ENCODE measurements at places on chromosomes 16 and 17.

DNA sequence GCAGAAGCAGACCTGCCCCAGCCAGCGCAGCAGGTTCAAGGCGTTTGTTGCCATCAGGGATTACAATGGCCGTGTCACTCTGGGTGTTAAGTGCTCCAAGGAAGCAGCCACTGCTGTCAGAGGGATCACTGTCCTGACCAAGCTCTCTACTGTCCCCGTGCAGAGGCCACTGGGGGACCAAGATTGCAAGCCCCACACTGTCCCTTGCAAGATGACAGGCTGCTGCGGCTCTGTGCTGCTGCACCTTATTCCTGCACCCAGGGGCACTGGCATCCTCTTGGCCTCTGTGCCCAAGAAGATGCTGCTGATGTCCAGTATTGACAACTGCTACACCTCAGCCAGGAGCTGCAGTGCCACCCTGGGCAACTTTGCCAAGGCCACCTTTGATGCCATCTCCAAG is 27.7 kb downstream of the ATPAF2 start:
- DNase-seq = no peak

GRCh38 chr16:3234543-3234856 is 458 bp downstream of the ZNF200 start:
- DNase-seq = no peak

DNA sequence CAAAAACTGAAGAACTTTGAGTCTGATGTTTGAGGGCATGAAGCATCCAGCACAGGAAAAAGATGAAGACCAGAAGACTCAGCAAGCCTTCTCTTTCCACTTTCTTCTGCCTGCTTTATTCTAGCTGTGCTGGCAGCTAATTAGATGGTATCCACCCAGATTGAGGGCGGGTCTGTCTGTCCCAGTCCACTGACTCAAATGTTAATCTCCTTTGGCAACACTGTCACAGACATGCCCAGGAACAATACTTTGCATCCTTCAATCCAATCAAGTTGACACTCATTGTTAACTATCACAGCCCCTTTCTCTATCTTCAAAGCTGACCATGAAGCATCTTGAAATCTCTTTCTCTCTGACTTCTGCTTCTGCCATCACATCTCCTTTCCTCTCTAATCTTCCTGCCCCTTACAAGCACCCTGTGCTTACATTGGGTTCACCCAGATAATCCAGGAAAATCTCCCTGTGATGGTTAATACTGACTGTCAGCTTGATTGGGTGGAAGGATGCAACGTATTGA is 115.9 kb upstream of the CDH13 start:
- DNase-seq = no peak

DNA sequence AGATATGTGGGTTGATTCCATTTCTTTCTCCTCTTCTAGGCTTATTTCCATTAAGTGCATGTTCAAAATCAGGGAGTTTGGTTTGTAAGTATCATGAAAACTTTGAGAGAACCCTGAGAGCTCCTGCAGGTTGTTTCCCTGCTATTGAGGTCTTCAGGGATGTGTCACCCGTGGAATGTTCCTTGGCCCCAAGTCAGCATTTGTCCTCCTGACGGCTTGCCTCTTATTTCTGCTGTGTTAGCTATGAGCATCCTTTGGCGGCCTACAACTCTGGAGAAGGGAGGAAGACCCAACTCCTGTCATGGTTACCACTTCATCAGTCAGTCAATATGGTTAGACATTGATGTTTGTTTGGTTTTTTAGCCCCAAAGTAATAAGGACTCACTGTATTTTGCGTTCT is 180.8 kb downstream of the FTO start:
- no peak for DNase-seq

- DNase-seq = no peak
Observed at GRCh38 chr17:732902-733720, 715 bp downstream of the TLCD3A start.

- no peak for DNase-seq
Observed at GRCh38 chr17:55327225-55328088, 62.7 kb downstream of the HLF start.

DNA sequence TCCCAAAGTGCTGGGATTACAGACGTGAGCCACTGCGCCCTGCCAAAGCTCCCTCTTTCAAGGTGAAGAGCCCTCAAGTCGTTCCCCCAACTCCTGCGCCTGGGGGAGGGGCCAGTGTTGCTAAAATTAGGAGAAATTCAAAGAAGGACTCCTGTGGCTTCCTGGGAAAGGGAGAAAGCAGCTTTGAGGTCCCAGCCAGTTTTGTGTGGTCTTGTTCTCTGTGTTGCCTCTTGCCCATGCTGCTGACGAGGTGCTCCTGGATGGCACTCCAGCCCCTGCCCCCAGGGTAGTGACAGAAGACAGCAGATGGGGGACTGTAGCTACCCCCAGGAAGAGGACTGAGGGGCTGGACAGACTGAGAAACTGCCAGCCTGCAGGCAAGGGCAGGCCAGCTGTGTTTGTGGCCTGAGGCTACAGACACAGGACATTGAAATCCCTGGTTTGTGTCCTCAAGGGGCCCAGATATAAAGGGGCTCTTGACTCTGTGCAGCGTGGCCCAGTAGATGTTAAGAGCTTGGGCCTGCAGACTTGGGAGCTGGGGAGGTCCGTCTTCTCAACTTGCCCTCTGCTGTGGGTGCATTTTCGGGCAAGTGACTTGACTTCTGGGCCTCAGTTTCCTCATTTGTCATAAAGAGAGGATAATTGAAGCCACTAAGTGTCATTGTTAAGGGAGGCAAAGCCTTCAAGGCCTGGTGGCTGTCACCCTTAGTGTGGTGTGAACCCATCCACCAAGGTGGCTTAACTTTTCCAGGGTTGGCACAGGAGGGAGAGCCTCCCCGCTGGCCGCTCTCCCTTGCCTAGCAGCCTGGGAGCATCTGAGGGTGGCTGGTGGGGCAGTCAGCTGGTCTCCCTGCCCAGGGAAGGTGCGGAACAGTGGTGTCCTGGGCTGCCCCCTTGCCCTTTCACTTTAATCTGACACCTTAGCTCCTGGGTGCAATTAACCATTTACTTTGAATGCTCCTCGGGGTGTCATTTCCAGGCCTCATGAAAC is 4.1 kb downstream of the UBALD2 start:
- DNase-seq = no peak

GRCh38 chr16:69566240-69566980 is 644 bp downstream of the NFAT5 start:
- DNase-seq = peak; percentile 23

DNA sequence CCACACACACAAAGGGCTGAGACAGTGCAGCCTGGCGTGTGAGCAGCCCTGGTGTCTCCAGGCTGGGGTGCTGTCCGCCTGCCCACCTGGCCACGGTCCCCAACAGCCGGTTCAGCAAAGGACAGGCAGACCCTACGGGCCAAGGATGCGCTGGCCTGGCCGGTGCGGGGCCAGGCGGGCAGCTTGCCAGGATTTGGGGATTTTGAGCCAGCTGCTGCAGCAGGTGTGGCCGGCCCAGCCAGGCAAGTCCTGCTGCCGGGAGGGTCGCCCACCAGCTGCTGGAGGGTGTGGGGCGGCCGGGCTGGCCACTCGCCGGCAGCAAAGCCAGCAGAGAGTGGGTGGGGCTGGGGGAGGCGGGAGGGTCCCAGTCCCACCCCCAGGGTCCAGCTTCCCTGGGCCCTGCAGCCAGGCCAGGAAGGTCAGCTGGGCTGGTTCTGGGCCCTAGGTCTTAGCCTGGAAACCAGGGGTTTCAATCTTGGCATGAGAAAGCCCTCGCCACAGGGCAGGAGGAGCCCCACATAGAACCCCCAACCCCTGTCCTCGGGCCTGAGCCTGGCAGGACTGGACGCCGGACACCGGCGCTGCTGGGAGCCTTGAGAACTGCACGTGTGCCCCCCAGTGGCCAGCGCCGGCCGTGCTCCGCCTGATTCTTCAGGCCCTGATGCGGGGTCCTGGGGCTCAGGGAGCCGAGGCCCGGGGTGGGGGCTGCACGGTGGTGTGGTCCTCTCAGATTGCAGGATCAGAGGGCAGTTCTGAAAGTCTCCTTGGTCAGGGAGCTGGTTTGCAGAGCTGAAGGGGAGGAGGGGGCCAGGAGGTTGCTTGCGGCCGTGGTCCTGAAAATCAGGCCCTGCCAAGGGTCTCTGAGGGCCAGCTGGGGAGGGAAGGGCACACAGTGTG is 17.6 kb upstream of the SSTR5 start:
- no peak for DNase-seq

- no peak for DNase-seq
Observed at GRCh38 chr16:9695152-9695551, 487.1 kb downstream of the GRIN2A start.

DNA sequence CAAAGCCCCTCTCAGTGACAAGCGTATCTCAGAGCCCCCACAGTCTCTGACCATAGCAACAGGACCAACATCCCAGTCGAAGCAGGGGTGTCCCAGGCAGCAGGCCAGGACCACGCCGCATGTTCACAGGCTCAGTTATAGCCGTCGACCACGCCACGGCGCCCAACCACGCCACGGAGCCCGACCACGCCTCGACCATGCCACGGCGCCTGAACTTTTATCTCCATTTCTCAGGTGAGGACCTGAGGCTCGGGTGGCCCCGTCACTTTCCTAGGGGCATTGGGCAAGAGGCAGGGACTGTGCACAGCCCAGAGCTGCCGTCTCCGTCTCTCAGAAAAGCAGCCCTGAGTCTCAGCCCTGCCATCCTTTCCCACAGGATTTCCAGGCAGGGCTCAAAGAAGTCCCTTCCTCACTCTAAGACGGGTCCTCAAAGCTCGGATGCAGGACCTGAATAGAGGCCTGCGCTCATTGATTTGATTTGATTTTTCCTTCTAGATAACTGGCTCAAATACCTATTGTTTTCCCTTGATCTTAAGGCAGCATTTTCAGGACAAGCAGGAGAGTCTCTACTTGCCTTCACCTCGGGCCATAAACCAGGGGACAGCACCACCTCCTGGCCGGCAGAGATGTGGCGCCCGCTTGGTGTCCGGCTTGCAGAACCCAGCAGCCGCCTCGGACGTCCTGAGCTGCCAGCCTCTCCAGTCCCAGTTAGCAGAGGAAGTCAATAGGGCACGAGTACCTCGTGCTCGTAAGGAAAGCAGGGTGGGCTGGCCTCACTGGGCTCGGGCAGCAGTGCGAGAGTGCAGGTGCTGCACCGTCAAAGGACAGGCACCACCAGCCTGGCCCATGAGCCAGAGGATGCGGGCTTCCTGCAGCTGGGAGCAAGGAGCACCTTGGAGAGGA is 38.8 kb downstream of the C16orf95 start:
- no peak for DNase-seq

GRCh38 chr17:9987779-9988585 is 82.9 kb upstream of the RCVRN start:
- no peak for DNase-seq

DNA sequence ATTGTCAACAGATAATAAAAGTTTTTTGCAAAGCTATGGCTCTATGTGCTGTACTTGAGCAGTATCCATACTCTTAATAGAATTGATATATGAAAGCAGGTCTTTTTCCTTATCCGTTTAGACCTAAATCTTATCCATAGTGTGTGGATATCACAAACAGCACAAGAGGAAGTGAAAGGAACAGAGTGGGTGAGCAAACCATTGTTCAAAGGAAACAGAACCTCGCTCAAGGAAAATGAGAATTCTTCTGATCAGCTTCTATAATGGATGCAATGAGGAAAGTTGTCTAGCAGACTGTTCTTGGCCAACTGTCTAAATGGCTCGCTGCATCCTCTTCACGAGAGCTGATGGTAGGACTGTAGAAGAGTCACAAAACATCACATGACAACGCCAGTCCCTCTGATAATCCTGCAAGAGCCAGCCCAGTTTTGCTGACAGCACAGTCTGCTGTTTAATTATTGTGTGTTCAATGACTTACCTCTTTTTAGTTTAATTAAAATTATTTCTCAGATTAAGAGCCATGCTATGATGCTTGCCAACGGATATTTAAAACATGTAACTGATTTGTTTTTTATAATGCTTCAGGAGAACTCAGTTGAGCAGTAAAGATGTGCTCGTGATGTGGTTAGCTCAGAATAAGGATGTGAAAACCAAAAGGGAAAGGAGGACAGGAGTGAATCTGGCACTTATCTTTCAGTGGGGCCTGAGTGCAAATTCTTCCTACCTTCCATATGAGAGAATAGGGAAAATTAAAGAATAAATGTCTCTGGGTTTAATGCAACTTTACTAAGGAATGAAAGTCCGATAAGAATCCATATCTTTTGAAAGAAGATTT is 38.5 kb downstream of the WWOX start:
- DNase-seq = no peak

DNA sequence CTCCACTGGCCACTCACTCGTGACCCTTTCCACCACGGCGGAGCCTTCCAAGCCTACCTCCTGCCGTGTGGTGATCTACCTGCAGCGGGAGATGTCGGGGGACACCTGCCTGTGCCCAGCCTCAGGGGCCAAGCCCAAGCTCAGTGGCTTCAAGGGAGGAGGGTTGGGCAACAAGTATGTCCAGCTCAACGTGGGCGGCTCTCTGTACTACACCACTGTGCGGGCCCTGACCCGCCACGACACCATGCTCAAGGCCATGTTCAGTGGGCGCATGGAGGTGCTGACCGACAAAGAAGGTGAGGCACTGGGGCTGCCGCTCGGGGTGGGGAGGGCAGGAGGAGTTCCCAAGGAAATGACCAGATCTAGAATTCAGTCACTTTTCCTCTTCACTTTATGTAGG is 3.9 kb downstream of the TNFAIP1 start:
- no peak for DNase-seq

DNA sequence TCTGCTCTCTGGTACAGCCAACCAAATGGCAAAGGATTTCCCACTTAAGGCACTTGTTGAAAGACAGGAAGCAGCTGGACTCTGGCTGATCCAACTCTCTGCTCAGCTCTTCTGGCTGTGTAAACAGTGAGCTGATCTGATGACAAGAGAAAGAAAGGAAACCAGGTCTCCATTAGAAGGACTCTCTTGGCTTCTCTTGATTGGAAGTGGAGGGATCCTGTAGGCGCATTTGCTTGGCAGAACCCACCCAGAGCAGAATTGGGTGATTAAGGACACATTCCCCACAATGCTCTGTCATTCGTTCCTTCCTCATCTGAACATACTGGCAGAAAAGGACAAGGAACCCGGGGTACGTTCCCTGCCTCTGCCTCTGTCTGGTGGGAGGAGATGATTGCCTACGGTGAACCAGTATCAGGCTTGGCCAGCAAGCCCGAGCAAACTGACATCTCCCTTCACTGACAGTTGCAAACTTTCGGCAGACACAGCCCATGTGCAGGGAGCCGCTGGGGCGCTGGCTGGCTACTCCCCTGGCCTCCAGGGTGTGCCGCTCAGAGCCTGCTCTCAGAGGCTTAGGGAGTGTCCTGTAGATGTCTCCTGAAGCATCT is 29.1 kb downstream of the LDHD start:
- no peak for DNase-seq

DNA sequence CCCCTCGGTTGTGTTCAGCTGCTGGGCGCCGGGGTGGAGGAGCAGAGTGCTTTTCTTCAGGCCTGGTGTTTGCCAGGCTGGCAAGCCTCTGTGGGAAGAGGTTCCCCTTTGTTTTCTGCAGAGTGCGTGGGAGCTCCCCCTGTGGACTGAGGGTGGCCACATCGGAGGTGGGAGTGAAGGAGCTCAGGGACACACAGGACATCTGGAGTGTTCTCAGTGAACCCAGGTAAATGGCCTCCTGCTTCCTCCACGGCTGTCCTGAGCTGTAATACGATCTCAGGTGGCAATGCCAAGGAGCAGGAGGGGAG is 39.2 kb upstream of the IRF8 start:
- DNase-seq = no peak

DNA sequence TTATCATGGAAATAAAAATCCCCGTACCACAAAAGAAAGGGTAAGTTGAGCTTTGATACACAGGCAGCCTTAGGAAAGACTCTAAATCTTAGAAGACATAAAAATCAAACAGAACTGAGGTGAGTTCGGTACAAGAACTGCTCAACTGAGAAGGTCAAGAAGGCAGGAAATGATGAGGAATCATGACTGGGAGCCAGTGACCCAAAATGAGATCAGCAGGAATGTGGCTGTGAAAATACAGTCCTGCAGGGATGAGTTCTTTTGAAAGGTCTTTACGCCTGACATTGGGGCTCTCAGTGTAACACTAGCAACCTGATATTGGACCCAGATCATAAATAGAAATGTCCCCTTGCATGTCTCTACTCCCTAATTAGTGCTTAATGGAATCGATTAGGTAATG is 56.3 kb upstream of the CDH11 start:
- DNase-seq = no peak

All from effector memory CD4-positive, alpha-beta T cell (primary cell).